HAP-1 (cell line): ENCODE measurements at places on chromosomes 5 and 9.

- no peak for DNase-seq
These were observed 17.8 kb downstream of the IFNA5 start for GRCh38 chr9:21287280-21287679.

DNA sequence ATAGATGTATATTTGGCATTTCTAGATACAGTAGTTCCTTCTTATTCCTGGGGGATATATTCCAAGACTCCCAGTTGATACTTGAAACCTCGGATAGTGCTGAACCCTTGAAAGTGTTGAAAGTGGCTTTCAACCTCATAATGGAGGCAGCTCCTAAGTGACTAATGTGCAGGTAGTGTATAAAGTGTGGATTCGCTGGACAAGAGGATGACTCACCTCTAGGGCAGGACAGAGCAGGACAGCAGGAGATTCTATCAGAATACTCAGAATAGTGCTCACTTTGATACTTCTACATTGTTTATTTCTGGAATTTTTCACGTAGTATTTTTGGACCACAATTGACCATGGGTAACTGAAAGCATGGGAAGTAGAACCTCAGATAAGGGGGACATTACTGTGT, 1138.9 kb upstream of the WWC1 start:
- DNase-seq, result no peak

DNA sequence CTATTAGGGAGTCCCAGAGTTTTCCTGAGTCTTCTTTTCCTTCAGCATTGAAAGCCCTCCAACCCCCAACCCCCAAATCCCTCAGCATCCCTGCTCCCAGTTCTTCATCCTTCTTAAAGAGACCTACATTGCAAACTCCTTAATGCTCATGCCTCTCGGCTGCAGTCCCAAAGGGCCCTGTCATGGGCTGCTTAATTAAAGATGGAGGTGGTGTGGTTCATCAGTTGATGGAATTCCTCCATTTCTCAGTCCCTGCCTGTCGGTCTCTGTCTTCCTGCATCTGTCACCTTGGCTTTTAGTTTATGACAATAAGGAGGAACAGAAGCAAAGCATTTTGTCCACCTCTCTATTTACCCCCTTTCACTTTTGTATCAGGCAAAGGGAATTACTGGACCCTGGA, 2.0 kb downstream of the FOXI1 start:
- no peak for DNase-seq

DNA sequence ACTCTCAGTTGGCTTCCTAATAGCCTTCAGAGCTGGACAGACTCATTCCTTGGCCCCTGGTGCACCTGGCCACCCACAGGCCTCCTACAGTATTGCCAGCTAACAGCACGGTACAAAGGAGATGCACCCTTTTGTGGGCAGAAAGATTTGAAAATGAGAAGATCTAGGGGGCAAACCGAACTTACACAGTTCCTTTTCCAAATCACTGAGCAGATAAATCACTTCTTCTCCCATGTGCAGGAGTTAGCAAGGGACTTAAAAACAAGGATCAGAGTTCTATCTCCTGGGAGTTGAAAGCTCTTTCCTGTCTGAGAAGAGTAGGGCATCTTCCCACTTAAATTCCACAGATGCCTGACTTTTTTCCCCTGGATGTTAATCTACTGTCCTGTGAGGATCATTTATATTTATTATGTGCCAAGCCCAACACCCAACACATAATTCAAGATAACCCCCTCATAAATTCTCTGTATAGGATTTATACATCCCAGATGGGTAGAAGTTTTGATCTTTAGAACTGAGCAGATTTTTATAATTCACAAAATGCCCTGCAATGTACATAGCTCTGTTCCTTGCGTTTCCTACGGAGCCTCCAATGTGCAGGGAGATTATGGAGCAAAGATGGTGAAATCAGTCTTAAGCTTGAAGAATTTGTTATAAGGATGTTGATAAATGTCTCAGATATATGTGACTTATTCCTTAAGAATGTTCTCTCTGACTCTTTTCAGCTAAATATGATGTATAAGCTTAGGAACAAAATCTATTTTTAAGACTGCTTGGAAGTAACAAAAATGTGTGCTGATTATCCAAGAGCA, 207.2 kb upstream of the DAPK1 start:
- DNase-seq, result no peak

DNA sequence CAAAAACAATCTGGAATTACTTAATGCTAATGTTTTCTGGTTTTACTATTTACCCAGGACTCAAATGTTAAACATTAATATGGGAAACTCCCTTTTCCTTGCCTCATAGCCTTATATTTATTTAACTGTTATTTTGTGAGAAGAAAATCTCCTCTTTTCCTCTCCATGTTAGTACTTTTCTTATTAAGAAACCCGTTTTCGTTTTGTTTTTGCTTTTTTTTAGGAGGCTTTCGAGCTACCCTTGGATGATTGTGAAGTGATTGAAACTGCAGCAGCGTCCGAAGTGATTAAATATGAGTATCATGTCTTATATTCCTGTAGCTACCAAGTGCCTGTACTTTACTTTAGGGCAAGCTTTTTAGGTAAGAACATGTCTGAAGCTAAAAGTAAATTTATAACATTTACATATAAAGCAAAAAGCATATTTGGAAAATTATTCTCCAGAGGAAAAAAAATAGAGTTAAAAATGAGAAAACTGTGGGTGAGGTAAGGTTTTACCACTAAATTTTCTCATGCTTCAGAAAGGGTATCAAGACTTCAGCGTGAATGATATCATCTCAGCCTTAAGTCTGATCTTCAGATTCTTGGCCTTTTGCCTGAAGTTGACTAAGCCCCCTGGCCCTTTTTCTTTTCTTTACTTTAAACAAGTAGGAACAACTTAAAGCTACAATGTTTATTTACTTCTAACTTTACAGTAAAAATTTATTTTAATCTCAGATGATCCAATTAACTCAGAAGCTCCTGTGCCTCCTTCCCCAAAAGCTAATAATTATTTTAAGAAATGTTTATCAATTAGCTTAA, 113.8 kb downstream of the RPS23 start:
- DNase-seq, result no peak

- no peak for DNase-seq
These were observed 127.6 kb downstream of the SLF1 start for GRCh38 chr5:94745786-94746730.
